ENCODE measurements at places on chromosomes 11 and 22. TPM values are rescaled to one million over a fixed set of nuclear protein-coding genes. Genes with fewer than 3 reads are reported as not detected.

The TRIM48 gene
- not detected for total RNA-seq

The UPB1 gene
- total RNA-seq: 1.3 TPM

The TPBGL gene
- total RNA-seq: not detected

The DEUP1 gene
- not detected for total RNA-seq

The LRRC75B gene
- total RNA-seq: 0.34 TPM

The MALAT1 gene
- total RNA-seq: 12,540 TPM

The OR2AG1 gene
- total RNA-seq: not detected

The CWF19L2 gene
- total RNA-seq: 26.1 TPM

The A4GALT gene
- 16.9 TPM for total RNA-seq

The DNAJB7 gene
- total RNA-seq: not detected

The CD6 gene
- 12.0 TPM for total RNA-seq

The POLDIP3 gene
- total RNA-seq: 77.1 TPM

The OR8G5 gene
- not detected for total RNA-seq

The PAMR1 gene
- not detected for total RNA-seq

The STK33 gene
- total RNA-seq: 11.4 TPM

The SPI1 gene
- 68.8 TPM for total RNA-seq

The GRAP2 gene
- 4.3 TPM for total RNA-seq

The PYGM gene
- total RNA-seq: 4.8 TPM

The PANX3 gene
- not detected for total RNA-seq

The ADAMTS15 gene
- not detected for total RNA-seq

The SIDT2 gene
- 115 TPM for total RNA-seq

The FADD gene
- total RNA-seq: 31.2 TPM

The OR10S1 gene
- not detected for total RNA-seq

The SLC25A45 gene
- 12.3 TPM for total RNA-seq

The GDPD4 gene
- not detected for total RNA-seq

The DDTL gene
- total RNA-seq: 3.1 TPM

The CRYBB1 gene
- not detected for total RNA-seq

The OR2D2 gene
- not detected for total RNA-seq

The IL10RA gene
- total RNA-seq: 350 TPM

The SLC22A8 gene
- total RNA-seq: not detected
